ENCODE measurements at places on chromosomes 1 and 21.

- peak; percentile 72 for DNase-seq
These were observed 13.0 kb downstream of the CCDC190 start for GRCh38 chr1:162847839-162848453.

DNA sequence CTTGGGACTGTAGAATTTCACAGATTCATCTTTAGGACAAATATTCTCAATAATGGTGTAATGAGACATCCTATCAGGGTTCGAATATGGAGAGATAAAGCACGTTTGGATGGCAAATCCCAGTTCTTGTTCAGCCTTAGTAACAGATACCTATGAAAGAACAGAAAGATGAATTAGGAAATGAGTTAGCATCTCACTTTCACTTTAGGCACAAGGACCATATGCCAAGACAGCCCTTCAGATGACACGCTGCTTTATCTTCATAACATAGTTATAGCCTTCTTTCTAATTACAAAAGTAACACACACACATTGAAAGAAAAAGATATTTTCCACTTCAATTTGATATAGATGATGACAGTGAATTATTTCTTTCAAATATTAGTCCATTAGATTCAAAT lies 173.6 kb downstream of the TGFBR3 start:
- no peak for DNase-seq

- no peak for DNase-seq
These were observed 648.5 kb downstream of the LMO4 start for GRCh38 chr1:87977145-87977544.

- DNase-seq: no peak
These were observed 25.5 kb upstream of the GRHL3 start for GRCh38 chr1:24293392-24294227.

GRCh38 chr1:209837671-209838070 lies 9.9 kb downstream of the UTP25 start:
- DNase-seq: no peak

GRCh38 chr1:228045871-228046270 lies 36.6 kb upstream of the ARF1 start:
- DNase-seq: no peak

DNA sequence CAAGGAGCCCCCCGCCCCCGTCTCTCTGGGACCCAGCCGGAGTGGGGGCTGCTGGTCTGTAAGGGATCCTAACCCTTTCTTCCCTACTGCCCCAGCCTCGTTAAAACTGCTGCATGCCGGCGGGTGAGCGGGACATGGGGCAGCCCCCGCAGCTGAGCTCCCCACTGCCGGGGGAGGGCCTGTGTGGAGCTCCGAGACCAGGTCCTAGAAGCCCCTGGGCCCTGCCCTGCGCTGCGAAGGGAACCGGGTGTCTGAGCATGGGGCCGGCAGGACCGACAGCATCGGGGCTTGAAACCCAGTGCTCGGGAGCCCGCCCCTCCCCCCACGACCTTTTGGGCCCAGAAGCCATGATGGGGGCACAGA lies 9.2 kb upstream of the COL6A1 start:
- DNase-seq: no peak

GRCh38 chr1:112925015-112925414 lies 31.0 kb downstream of the SLC16A1 start:
- no peak for DNase-seq

DNA sequence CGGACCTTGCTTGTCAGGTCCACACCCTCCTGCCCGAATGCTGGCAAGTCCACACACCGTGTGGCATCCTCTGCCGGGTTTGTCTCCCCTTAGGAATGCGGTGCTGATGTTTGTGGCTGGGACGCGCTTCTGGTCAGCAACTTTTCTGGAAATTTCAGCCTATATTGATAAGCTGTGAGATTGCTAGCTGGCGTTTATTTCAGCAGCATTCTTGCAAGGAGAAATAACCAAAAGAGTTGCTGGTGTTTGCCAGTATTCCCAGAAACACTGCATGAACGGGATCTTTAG lies 601 bp downstream of the CEPT1 start:
- no peak for DNase-seq

DNA sequence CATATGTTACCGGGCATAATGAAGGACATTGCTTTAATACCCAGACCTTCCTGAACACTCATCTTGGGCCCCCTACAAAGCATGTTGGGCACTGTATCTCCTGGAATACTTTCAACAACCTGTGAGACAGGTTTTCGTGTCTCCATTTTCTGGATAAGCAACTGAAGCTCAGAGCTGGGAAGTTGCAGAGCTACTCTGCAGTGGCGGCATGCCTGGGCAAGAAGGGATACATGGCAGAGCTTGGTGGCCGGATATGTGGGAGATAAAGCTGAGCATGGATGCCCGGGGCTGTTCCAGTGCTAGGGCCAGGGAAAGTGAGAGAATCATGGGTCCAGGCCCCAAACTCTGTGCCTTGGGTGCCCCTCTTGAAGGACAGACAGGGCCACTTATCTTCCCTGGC lies 71.6 kb upstream of the KCND3 start:
- no peak for DNase-seq

DNA sequence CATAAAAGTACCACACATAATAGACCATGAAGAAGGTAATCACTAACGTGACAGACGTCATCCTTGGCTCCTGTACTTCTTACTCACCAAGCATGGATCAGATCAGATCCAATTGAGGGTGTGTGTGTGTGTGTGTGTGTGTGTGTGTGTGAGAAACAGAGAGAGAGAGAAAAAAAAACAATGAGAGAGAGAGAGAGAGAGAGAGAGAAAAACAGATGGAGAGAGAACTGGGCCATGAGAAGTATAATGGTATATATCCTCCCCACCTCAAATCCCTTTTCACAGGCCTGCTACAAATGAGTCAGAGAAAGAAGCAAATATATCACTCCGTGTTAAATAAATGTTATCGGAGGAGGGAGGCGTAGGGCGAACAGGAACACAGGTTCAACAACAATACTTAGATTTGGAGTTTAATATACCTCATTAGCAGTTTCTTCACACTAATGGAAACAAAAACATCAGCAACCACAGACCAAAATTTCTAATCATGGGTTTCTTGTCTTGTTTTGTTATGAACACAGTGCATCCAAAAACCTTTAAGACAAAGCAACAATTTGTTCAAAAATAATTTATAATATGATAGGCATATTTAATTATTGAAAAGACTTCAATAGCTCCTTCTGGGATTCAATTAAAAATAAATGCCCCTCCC lies 45.3 kb downstream of the TIAM1 start:
- DNase-seq: no peak

DNA sequence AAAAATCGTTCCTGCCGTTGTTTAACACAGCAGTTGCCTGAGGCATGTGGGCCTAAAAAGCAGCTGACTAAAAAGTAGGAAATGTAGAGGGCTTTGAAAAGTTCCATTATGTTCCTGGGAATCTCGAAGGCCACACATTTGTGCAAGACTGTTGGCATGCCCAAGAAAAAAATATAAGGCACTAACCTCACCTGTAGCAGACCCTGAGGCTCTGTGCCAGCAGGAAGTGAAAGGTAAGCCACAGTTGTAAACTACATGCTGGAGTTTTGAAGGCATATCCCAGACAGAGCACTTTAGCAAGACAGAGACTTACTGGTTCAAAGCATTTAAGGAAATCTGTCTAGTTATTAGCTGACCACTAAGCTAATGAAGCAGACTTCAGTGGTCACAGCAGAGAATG lies 52.7 kb downstream of the TRMT1L start:
- no peak for DNase-seq

GRCh38 chr1:29674627-29675326 lies 438.5 kb downstream of the PTPRU start:
- DNase-seq: no peak

GRCh38 chr1:32028746-32029145 lies 15.1 kb downstream of the KHDRBS1 start:
- DNase-seq: no peak

DNA sequence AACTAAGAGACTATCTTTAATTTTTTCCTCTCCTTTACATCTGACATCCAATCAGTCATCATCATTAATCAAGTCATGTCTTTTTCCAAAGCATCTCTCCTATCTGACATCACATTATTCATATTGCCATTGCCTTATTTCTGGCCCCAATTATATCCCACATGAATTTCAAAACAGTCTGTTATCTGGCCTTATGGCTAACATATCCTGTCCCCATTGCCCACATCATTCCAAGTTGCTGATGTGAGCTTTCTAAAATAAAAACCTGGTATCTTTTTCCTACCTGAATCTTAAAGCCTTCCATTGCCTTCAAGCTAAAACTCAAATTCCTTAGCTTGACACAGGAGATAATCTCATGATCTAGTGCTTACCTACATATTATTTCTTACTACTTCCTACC lies 283.9 kb downstream of the LRRC40 start:
- no peak for DNase-seq

DNA sequence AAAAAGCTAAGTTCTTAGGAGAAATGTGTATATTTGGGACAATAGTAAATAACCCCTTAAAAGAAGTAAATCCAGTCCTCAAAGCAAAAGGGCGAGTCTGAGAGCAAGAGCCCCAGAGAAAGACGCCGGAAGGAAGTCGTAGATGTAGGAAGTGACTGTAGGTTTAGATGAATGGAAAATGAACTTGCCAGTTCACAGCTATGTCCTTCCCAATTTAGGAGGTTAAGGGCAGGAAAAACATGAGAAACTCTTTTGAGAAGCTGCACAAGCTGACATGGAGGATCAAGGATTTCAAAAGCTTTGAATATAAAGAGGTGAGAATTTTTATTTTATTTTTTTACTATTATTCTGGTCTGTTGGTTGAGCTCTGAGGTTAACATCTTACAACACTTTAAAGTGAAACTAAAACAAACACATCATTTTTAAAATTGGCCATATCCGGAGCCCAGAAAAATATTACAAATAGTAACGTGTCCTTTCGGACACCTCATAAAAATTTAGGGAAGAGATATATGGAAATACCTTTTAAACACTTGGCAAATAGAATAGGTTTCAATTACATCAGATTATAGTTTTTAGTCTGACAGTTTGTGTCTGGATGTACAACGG lies 1178.6 kb downstream of the MRPL39 start:
- no peak for DNase-seq

- DNase-seq: no peak
These were observed 9.6 kb downstream of the CAMK2N1 start for GRCh38 chr1:20476265-20477038.

DNA sequence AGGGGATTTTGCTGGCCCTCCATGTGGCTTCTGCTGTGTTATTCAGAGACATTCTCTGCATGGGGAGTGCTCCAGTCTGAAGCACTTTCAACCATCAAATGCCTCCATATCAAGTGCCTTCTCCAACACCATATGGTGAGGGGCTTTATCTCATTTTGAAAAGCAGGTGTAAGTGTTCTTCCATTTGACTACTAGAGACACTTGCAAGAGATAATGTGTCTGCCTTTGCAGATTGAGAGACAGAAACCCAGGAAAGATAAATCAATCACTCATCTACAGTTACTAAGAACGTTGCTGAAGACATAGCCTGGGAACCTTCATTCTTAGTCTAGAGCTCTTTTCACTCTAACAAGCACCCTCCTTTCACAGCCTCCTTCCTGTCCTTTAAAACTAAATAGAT lies 29.5 kb upstream of the REG4 start:
- DNase-seq: no peak

- DNase-seq: no peak
These were observed 58.8 kb downstream of the CAPZB start for GRCh38 chr1:19426294-19427086.

- DNase-seq: no peak
These were observed 5.1 kb upstream of the NHLH1 start for GRCh38 chr1:160361814-160362167.

- DNase-seq: no peak
These were observed 34.3 kb downstream of the ACTN2 start for GRCh38 chr1:236720611-236721010.

- DNase-seq: no peak
These were observed 7.8 kb downstream of the LMOD1 start for GRCh38 chr1:201938440-201939035.

DNA sequence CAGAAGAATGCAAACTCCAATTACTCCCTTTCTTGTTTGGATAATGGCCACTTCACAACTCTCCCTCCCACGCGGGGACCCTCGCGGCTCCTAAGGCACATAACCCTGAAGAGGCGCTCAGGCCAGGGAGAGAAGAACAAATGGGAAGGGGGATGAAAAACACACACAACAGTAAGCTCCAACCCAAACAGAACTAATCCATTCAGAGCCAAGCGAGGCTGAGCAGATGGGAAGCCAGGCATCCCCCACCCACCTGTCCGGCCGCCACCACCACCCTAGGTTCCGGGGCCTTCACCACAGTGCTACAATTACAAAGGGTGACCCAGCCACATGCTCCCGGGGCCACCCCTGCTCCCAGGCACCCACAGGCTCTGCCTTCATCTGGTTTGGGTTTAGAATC lies 101.5 kb downstream of the MRPL37 start:
- DNase-seq: no peak

GRCh38 chr1:10494754-10495474 lies 20.2 kb downstream of the PEX14 start:
- DNase-seq: peak; percentile 70

DNA sequence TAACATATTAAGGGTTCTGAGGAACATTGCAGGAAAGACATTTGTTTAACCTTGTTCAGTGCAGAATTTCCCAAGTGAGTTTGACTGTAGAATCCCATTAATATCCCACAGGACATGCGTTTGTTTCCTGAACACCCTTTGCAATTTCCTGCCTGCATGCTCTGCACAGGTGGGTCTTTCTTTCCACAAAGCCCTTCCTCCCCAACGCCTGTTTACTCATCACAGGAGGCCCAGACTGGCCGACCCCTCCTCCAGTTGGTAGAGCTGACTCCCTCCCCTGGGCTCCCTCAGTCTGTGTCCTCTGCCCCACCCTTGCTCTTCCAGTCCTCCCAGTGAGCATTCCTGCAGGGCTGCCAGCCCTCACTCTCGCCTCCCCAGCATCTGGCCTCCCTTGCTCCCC lies 47.5 kb upstream of the CTPS1 start:
- DNase-seq: no peak

- DNase-seq: no peak
These were observed 8.1 kb upstream of the XPR1 start for GRCh38 chr1:180623579-180624347.

- DNase-seq: no peak
These were observed 14.0 kb downstream of the TSEN15 start for GRCh38 chr1:184065559-184065958.

DNA sequence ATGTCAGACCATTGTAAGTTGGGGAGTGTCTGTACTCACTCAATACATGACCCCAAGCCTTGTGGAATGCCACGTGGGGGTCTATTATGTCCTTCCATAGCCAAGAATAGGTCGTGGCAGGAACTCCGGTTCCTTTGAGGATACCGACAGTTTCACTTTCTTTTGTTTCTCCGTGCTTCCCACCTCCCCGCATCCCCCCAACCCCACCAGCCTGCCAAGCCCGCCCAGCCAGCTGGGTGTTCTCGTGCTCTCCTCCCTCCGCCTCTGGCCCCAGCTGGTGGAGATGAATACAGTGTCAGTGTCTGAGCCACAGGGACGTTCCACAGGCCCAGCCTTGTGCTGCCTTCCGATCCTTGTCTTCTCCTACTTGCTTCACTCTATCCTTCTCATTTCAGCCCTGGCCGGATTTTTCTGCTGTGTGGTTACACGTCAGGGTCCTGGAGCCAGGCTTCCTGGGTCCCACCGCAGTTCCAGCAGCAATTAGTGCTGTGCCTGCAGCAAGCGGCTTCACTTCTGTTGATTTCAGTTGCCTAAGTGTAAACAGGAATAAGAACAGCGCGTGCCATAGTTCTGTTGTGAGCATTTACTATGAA lies 4.1 kb upstream of the AGTRAP start:
- DNase-seq: no peak

All from stimulated activated CD8-positive, alpha-beta memory T cell treated with anti-CD3 and anti-CD28 coated beads, Interleukin-4, amount 100 ng/mL, for 24 hours (primary cell).